ENCODE measurements at places on chromosomes 5 and 9. TPM values are rescaled to one million over a fixed set of nuclear protein-coding genes. Genes with fewer than 3 reads are reported as not detected.

Gene IL33
- total RNA-seq: 34.0 TPM

Gene ITGA2
- total RNA-seq: 18.3 TPM

Gene MTX3
- 15.8 TPM for total RNA-seq

Gene C9orf50
- total RNA-seq: not detected

Gene TTC16
- total RNA-seq: 0.23 TPM

Gene CKMT2
- not detected for total RNA-seq

Gene C1QTNF3
- total RNA-seq: 5.1 TPM

Gene ZNF608
- total RNA-seq: 13.7 TPM

Gene PPP2R2B
- total RNA-seq: 2.0 TPM

Gene PKD2L2
- not detected for total RNA-seq

Gene ADAMTSL2
- 2.1 TPM for total RNA-seq

Gene PCDHGB4
- 3.8 TPM for total RNA-seq

Gene FAM81B
- total RNA-seq: not detected

Gene KIAA1958
- 4.9 TPM for total RNA-seq

Gene SLC28A3
- total RNA-seq: 3.1 TPM

Gene MOCS2
- total RNA-seq: 24.7 TPM

Gene GARIN3
- total RNA-seq: not detected

Gene GTF2H2
- total RNA-seq: 12.7 TPM

Gene PRLR
- 2.7 TPM for total RNA-seq

Gene C5orf52
- total RNA-seq: not detected

Gene LURAP1L
- total RNA-seq: 0.75 TPM

Gene PCDHB12
- 0.22 TPM for total RNA-seq

Gene SLC45A2
- not detected for total RNA-seq

Gene MTREX
- 79.3 TPM for total RNA-seq

Gene ORM2
- total RNA-seq: not detected

Gene FGF1
- 0.38 TPM for total RNA-seq
